ENCODE measurements at places on chromosomes 11 and 22. TPM values are rescaled to one million over a fixed set of nuclear protein-coding genes. Genes with fewer than 3 reads are reported as not detected.
A peak's percentile ranks its signal among the peaks of the same experiment; 100 is the strongest.

- H3K4me3 ChIP-seq, result no peak overlapping the region
- H3K27ac ChIP-seq, result no peak overlapping the region
- DNase-seq, result no peak
- H3K4me1 ChIP-seq, result peaks cover 10% of the 10 kb centered on the region
- no peaks in the 10 kb centered on the region for H3K36me3 ChIP-seq
- no peaks in the 10 kb centered on the region for H3K27me3 ChIP-seq
Observed at GRCh38 chr11:10970926-10971325, 113.1 kb upstream of the ZBED5 start.

DNA sequence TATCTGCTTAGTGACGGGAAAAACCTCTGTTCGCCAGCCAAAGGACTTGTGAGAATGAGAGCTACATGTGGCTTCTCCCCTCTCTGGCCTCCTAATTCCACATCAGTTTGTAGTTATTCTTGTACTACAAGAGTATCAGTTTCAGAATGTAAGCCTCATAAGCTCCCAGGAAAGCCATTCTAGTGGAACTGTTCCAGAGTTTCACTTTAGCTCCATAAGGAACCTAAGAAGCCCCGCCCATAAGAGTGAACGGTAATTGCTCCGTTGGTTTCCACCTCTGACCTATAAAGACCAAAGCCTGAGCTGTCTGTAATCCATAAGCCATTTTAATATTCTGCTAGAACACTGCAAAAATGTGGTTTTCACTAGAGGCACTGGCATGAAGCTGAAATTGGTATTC is 53.0 kb downstream of the SIK3 start:
- no peaks in the 10 kb centered on the region for H3K36me3 ChIP-seq
- no peaks in the 10 kb centered on the region for H3K27me3 ChIP-seq
- H3K27ac ChIP-seq, result peak overlapping the region; percentile 54
- peaks cover 57% of the 10 kb centered on the region for H3K4me1 ChIP-seq
- peak overlapping the region; percentile 9 for H3K4me3 ChIP-seq
- DNase-seq, result no peak

GRCh38 chr11:44138286-44138685 is 42.8 kb downstream of the EXT2 start:
- DNase-seq, result no peak
- no peaks in the 10 kb centered on the region for H3K27me3 ChIP-seq
- H3K27ac ChIP-seq, result peak overlapping the region; percentile 68
- H3K36me3 ChIP-seq, result peaks cover 4% of the 10 kb centered on the region
- no peak overlapping the region for H3K4me3 ChIP-seq
- H3K4me1 ChIP-seq, result peaks cover 59% of the 10 kb centered on the region

DNA sequence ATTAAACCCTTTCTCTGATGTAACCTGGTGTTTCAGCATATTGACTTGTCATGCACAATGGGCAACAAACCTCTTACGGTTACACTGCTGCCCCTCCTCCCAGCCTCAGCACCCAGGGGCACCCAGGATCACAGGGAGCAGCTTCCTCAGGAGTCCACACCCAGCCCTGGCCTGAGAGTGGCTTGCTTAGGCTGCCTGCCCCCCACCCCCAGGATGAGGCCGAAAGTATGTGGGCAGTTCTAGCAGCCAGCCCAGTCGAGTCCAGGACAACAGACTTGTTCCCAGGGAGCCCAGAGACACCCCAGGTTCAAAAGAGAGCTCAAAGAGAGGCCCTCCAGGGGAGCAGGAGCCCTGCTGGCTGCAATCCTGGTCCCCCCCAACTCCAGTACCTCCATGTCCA is 108.1 kb upstream of the THY1 start:
- no peak for DNase-seq
- H3K36me3 ChIP-seq, result no peaks in the 10 kb centered on the region
- no peaks in the 10 kb centered on the region for H3K4me1 ChIP-seq
- peaks cover 66% of the 10 kb centered on the region for H3K27me3 ChIP-seq
- no peak overlapping the region for H3K27ac ChIP-seq
- no peak overlapping the region for H3K4me3 ChIP-seq

DNA sequence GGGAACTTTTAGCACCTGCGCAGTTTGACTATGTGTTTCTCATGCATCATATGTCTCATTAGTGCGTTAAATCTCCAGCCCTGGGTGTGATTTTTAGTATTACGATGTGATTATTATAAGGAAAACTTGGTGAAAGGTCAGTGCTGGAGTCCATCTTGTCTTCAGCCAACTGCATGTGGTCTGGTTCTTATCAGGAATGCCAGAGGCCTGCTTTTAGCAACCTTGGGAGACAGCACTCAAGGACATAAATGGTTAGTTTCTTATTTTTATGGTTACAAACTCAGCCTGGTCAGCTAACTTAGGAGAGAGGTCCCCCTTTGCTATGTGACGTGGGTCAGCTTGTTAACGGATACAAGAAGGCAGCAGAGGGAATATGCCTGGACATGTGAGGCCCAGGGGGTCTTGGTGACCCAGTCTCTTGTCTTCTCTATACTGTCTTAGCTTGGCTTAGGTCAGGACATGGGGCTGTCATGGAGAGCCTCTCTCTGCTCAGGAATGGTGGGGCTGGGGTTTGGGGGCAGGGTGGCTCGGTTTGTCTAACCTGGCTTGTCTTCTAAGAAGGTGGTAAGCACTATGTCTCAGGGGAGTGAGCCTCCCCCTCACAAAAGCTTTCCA is 21.5 kb downstream of the KCTD21 start:
- DNase-seq, result no peak
- H3K4me3 ChIP-seq, result no peak overlapping the region
- peaks cover 59% of the 10 kb centered on the region for H3K4me1 ChIP-seq

- H3K36me3 ChIP-seq, result peaks cover 45% of the 10 kb centered on the region
- DNase-seq, result no peak
- no peaks in the 10 kb centered on the region for H3K27me3 ChIP-seq
- no peaks in the 10 kb centered on the region for H3K4me1 ChIP-seq
- no peak overlapping the region for H3K4me3 ChIP-seq
- H3K27ac ChIP-seq, result no peak overlapping the region
Observed at GRCh38 chr22:19195796-19196731, 17.5 kb upstream of the SLC25A1 start.

DNA sequence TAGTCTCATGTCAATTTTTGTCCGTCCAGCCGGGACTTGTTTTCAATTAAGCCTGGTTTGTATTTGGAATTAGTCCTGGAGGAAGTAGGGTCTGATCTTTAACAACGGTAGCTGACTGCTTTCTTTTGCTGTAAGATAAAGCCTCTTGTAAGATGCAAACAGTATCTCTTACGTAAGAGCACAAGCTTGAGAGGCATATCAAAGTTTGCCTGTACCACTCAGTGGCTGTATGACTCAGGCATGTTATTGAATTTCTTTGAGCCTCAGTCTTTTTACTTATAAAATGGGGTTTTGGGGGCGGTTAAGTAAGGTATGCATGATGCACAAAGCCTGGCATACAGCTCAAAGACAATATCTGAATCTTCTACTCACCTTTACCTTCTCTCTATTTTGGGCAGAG is 198.4 kb upstream of the NARS2 start:
- no peak for DNase-seq
- no peaks in the 10 kb centered on the region for H3K36me3 ChIP-seq
- H3K27ac ChIP-seq, result no peak overlapping the region
- peaks cover 9% of the 10 kb centered on the region for H3K4me1 ChIP-seq
- H3K27me3 ChIP-seq, result no peaks in the 10 kb centered on the region
- no peak overlapping the region for H3K4me3 ChIP-seq

- peaks cover 82% of the 10 kb centered on the region for H3K27me3 ChIP-seq
- H3K36me3 ChIP-seq, result no peaks in the 10 kb centered on the region
- H3K4me3 ChIP-seq, result peak within 1 kb of the TSS; percentile 58
- no peak for DNase-seq
- peak within 1 kb of the TSS; percentile 68 for H3K27ac ChIP-seq
- H3K4me1 ChIP-seq, result peaks cover 23% of the 10 kb centered on the region
Observed at GRCh38 chr11:61507962-61508861, at the start of gene LRRC10B. LRRC10B (plus strand) TSS chr11:61508749; CDS start chr11:61508999, 250 bp downstream.

DNA sequence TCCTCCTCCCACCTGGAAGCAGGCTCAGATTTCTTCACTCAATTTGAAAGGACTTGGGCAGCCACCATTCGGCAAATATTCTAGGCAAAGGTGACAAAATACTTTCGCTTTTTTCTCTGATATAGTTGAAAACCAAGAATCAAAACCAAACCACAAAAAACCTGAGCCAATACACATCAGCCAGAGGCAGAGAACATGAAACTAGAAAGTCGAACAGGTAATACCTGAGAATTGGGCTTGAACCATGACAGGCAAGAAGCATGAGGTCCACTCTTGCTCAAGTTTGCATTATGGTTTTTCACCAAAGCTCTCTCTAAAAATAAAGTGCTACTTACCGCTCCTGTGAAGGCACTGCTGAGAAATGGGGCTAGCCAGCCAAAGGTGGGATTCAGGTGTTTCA is 26.2 kb upstream of the LDLRAD3 start:
- H3K27ac ChIP-seq, result no peak overlapping the region
- H3K4me1 ChIP-seq, result no peaks in the 10 kb centered on the region
- no peaks in the 10 kb centered on the region for H3K36me3 ChIP-seq
- H3K4me3 ChIP-seq, result no peak overlapping the region
- no peak for DNase-seq

DNA sequence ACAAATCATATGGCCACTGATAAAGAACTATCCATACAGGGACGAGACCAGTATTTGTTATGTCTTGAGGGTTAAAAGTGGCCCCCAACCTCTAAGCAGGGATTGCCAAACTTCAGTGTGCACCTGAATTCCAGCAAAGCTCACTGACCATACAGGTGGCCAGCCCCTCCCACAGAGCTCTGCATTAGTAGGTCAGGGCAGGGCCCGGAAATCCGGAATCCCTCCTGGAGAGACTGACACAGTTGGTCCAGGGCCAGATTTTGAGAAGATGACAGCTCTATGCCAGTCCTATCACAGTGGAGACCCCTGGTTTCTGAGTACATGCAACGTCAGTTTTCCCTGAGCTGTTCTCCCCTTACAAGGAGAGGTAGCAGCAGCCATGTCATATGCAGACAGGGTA is 20.8 kb downstream of the VPS37C start:
- H3K4me3 ChIP-seq, result no peak overlapping the region
- peaks cover 7% of the 10 kb centered on the region for H3K36me3 ChIP-seq
- no peaks in the 10 kb centered on the region for H3K27me3 ChIP-seq

DNA sequence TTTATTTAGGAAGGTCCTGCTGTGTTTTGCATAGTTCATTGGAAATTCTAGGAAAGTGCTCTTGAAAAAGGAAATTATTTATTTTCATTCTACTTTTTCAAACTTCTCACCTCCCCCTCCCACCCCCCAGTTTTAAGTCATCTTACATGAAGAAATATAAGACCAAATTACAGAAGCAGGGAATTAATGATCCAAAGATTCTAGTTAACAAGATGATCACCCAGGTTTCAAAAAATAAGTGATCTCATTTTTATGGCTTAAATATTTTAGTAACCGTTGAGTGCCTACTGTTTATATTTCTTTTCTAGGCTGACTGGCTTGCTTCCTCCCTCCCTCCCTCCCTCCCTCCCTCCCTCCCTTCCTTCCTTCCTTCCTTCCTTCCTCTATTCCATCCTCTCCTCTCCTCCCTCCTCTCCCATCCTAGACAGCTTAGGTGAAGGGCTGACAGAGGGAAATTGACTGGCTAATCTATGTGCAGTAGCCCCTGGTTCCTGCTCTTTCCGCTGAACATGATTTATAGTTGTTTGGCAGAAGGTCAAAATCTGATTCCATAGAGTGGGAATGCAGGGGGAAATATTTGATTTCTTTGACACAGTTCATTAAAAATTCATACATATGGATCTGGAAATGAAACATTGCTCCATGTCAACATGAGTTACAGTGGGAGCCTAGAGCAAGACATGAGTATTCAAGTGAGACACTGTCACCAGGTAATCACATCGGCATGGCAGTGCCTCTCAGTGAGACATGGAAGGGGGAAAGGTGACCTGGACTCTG is 123.4 kb downstream of the COMMD9 start:
- H3K4me3 ChIP-seq, result no peak overlapping the region
- H3K27me3 ChIP-seq, result peaks cover 29% of the 10 kb centered on the region
- H3K27ac ChIP-seq, result no peak overlapping the region
- peaks cover 29% of the 10 kb centered on the region for H3K4me1 ChIP-seq
- DNase-seq, result no peak

- no peak overlapping the region for H3K27ac ChIP-seq
- no peak overlapping the region for H3K4me3 ChIP-seq
- peaks cover 19% of the 10 kb centered on the region for H3K4me1 ChIP-seq
- H3K36me3 ChIP-seq, result peaks cover 80% of the 10 kb centered on the region
Observed at GRCh38 chr11:8697054-8697453, 14.5 kb downstream of the RPL27A start.

- no peak overlapping the region for H3K4me3 ChIP-seq
- H3K4me1 ChIP-seq, result peaks cover 8% of the 10 kb centered on the region
- no peaks in the 10 kb centered on the region for H3K27me3 ChIP-seq
- no peak for DNase-seq
Observed at GRCh38 chr11:130272336-130272735, 42.4 kb downstream of the ZBTB44 start.

The C22orf42 gene
- not detected for total RNA-seq

The MMP7 gene
- total RNA-seq, result not detected

The APOC3 gene
- not detected for total RNA-seq

The MRGPRX3 gene
- not detected for total RNA-seq

The OVOL1 gene
- not detected for total RNA-seq

The MCHR1 gene
- total RNA-seq, result 0.36 TPM

The ROM1 gene
- 2.0 TPM for total RNA-seq

The ANGPTL5 gene
- total RNA-seq, result 1.3 TPM
